Activated CD4-positive, alpha-beta T cell treated with anti-CD3 and anti-CD28 coated beads for 24 hours (primary cell): ENCODE measurements at places on chromosomes 4 and X.

DNA sequence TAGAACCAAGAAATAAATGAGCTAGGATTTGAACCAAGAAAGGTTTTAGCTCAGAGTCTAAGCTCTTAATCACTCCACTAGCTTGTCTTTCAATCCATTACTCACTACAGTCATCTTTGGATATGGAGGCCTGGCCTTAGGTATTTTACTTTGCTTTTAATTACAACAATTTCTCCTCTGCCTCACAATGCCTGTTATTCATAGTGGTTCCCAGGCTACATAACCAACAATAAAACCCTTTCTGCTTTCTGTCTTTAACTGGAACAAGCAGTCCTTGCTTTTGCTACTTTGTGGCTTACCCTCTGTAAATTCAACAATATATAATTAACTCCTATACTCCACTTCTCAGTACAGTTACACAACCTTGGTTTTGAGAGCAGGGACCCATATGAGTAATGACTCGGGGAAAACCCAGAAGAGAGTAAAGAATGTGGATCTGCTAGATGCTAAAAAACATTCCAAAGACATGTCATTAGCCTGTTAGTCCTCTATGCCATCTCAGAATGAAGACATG is 94.7 kb upstream of the NAP1L5 start:
- no peak for DNase-seq

GRCh38 chr4:81876106-81876505 is 404.4 kb upstream of the RASGEF1B start:
- DNase-seq: no peak

DNA sequence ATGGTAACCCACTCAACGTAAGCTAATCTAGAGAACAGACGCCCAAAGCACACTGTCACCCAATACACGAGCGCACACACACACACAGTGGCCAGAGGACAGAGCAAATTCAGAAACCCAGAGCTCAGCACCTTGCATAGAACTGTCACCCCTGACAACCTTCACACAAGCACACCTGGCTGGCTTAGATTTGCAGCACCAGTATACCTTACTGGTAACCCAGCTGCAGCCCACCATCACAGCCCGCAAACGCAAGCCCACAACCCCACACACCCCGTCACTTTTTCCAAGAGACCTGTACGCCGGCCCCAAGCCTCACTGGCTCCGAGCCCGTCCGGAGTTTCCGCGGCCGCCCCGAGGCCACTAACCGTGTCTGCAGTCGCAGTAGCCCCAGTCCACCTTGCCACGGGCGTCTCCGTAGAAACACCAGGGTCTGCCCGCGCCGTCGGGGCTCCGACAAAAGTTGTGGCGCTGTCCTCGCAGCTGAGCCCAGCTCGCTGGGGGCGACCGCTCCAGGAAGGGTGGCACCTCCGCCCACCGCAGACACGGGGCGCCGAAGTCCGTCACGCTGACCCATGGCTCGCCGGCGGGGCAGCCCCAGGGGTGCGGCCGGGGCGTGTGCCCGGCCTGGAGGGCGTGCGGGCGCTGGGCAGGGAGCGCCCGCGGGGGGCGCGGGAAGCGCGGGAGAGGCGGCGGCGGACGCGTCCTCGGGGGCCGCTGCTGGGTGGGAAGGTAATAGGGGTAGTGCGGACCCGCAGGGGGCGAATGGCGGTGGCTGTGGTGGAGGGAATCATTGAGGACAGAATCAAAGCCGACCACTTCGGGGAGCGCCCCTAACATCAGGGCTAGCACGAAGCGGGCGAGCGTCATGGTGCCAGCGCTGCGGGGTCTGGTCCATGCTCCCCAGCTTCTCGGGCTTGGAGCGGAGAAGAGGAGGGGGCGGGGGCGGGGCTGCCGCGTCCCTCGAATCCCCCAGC is 664 bp downstream of the PRSS12 start:
- DNase-seq: no peak

DNA sequence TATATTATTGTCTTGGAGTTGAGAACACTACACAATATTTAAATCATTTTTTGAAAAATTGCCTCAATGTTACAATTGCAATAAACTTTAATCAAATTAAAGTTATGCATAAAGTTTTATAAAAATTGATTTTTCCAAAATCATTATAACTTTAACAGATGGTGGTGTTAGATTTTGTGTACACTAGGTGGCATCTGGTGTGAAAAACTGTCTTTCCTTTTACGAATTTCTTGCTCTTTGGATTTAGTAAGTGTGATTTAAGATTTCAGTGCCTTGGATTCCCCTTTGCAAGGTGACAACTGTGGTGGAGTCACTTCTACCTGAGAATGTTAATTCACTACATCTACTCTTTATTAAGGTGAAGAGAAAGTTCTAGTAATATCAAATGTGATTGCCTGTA is 91.6 kb downstream of the AREG start:
- no peak for DNase-seq

DNA sequence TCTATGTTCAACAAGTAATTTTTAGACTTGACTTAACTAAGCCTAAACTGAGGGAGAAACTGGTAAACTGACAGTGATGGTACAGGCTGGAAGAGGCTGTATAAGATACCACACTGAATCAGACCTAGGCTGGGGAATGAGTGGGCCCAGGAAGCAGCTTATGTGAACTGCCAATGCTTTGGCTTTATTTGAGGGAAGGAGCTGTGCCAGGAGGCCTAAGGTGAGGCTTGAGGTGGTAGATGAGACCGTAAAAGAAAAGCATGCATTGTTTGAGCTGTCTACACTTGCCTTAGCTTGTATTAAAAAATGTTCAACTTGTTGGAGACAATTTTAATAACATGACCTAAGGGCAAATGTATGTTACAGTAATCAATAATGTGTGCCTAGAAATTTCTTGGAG is 96.2 kb downstream of the RS1 start:
- no peak for DNase-seq

DNA sequence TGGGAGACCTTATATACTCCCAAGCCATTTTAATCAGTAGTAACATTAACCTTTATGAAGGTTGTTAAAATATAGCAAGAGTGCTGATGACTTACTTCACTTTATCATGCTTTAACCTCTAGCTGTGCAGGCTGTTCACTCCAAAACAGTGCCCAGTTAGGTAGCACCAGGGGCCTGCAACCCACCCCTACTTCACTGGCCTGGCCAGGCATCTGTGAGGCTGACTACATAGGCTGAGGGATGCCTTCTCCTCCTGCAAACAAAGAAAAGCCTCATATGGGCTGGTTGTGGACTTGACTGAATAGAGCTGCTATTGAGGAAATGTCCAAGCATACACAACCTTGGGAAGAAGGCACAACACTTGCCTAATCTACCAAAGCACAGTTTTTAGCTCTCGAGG is 172.8 kb downstream of the SHROOM3 start:
- DNase-seq: no peak

DNA sequence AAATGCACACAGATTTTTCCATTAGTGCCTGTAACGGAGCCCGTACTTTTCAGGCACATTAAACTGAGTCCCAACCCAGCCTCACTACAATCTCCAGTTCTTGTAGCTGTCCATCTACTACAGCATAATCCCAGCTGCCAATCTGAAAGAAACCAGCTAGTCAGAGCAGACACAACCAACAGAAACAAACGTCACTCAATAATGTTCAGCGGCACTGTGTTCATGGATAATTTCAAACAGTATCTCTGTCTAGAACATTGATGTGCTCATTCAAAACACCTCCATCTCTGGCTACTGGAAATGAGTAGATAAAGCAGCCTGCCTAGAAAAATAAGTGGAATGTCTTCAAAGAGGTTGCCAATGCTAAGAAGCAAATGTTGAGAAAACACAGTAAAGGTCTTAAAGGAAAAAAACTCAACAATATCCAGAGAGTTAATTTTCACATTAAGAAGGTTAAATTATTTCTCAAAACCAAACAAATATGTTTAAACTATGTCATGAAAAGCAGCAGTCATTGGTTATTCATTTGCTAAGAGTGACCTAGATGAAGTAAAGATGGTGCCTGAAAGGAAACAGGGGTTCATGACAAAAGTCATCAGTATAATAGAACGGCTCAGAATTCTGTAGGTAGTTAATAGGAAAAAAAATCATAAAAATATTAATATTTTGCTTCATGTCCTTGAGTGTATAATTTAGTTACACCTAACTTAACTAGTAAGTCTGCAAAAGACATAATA is 245.1 kb upstream of the MAB21L2 start:
- DNase-seq: no peak

- DNase-seq: no peak
Observed at GRCh38 chrX:74523870-74524735, 90.3 kb downstream of the RLIM start.

DNA sequence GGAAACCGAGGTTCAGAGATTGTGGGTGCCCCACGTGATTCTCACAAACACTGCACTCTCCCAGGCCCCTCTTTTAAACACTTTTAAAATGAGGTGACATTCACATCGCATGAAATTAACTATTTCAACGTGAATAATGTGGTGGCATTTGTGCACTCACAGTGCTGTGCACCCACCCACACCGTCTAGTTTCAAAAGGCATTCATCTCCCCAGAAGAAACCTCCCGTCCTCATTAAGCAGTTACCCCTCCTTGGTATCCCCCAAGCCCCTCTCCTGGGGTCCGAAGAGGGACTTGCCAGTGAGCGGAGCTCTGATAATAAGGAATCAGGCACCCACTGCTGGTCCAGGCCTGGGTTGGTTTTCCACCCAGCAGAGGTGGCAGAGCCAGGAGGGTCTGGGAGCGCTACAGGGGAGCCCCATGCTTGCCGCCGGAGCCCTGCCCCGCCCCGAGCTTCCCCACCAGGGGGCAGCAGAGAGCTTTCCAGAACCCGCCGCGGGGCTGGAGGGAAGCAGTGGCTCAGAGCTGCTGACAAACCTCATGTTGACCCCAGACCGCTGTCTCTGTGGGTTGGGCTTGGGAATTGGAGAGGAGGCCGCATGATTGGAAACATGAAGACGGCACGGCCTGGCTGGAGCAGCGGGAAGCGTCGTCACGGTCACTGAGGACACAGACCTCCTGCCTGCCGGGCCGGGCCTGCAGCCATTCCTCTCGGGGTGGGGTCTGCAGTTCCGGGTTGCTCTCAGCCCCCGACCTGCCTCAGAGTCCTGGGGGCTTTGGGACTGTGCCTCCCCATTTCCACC is 27.5 kb upstream of the HTRA3 start:
- DNase-seq: peak; percentile 85

- no peak for DNase-seq
Observed at GRCh38 chrX:100850317-100850716, 23.8 kb downstream of the NOX1 start.

GRCh38 chr4:20086067-20086798 is 165.5 kb upstream of the SLIT2 start:
- no peak for DNase-seq

DNA sequence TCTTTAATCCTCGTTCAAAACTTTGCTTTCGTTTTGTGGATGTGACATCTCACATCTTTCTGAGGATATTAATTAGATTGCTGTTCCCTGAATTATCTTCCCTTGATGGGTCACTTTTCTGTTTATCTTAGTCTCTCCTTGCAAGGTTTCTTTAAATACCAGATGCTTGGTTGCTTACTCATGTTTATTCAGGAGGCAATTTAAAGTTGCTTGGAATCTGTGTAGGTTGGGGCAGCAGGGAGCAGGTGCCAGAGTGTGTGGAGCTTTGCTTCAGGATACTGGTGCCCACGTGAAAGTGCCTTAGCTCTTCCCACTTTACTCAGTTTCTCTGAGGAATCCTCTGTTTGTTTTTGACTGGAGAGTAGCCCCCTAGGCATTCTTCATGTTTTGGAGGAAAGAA is 24.0 kb downstream of the ANAPC4 start:
- DNase-seq: no peak

DNA sequence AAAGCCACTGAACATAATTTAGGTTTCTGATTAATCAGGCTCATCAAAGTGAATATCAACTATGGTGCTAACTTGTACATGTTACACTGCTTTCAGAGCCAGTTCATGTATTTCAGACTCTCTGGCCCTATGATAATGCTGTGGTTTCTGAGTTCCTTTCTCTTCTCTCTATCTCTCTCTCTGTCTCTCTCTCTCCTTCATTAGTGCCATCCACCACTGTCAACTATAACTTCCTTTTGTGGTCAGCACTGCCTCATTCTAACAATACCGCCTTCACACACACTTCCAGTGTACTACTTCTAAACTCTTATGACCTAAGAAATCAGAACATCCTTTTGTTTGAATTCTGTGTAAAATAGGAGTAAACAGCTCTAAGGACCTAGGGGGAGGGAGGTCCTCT is 907.1 kb downstream of the RPA4 start:
- no peak for DNase-seq

GRCh38 chr4:78293348-78293747 is 236.2 kb downstream of the FRAS1 start:
- DNase-seq: no peak

DNA sequence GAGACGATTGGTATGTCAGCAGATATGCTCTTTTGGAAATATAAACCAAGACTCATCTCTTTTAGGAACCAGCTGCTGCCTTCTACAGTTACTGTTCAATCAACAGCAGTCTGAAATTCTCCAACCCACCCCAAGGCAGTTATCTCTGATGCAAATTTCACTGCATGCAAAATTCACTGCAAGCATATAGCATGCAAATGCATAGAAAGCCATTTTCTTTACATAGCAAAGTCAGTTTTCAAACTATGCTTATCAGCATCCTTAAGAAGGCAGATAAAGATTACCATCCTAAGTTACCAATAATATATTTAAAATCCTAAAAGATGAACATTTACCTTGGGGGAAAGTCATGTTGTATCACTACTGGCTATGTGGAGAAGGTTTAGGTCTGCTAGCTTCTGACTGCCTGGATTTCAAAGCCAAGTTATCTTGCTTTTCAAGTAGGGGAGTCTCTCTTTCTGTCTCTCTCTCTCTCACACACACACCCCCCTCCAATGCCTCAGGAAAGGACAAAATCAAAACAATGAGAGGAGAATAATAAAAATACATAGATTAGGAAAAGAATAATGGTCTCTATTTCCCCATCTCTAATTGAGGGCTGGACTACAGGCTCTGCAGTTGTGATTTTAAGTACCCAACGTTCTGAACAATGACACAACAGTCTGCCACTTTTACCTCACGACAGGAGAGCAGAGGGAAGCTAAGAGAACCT is 1.5 kb downstream of the NMU start:
- DNase-seq: no peak

GRCh38 chr4:138341739-138342415 is 99.7 kb upstream of the SLC7A11 start:
- DNase-seq: no peak

- DNase-seq: no peak
Observed at GRCh38 chr4:37604461-37604860, 81.7 kb downstream of the RELL1 start.

- DNase-seq: no peak
Observed at GRCh38 chr4:476501-476900, 22.5 kb downstream of the ZNF721 start.

- no peak for DNase-seq
Observed at GRCh38 chr4:54586320-54586955, 71.3 kb upstream of the KIT start.

- no peak for DNase-seq
Observed at GRCh38 chr4:143554728-143555597, 41.5 kb downstream of the SMARCA5 start.

GRCh38 chrX:57177070-57177469 is 39.9 kb upstream of the SPIN2A start:
- DNase-seq: no peak

- DNase-seq: no peak
Observed at GRCh38 chr4:150250293-150250997, 172.2 kb downstream of the DCLK2 start.
